ENCODE measurements at places on chromosomes 6 and 20.

- no peak for DNase-seq
Observed at GRCh38 chr6:100258752-100259151, 206.0 kb downstream of the SIM1 start.

DNA sequence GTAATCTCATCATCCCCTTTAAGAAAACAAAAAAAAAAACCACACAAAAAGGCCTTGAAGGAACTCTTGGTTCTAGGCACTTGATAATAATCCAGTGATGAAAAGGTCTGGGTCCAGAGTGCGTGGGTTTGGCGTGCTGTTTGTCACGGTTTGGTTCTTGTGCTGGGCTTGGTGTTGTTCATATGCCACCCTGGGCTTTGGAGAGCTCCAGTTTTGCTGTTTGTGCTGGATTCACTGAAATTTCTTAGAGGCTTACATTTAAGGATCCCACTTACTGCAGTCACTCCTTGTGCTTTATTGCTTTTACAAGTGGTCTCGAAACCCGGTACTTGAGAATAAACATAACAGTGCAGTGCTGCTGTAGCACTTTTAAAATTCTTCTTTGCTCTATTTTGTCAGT, 68.8 kb upstream of the XRN2 start:
- no peak for DNase-seq

GRCh38 chr20:56369179-56369578, 10.4 kb downstream of the FAM210B start:
- DNase-seq, result no peak

DNA sequence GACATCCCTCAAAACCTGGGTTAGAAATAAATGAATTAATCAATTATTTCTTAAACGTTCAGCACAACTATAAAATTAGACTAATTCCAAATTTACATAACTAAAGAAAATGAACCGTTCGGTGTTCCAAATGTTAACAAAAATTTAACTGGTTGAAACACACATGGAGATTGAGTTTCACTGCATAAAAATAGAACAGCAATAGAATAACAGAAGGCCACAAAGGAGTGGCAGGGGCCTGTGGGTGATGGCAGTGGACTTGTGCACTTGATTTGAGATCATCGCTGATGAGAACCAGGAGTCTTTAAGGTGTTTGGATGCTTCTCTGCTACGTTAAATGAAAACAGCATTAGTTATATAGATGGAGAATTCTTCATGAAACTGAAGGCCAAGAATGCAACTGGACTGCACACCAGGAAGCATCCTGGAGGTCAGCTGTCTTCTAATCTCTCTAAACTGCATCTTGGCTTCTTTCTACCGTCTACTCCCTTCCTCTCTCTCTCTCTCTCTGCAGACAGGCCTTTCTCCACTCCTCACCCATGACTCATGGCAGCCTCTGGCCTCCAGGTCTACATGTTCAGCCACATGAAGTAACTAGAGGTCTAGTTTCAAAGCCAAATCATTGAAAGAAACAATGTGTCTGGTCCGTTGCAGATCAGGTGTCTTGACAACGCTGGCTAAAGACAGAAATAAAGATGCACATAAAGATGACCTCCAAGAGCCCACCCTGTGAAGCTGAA, 111.3 kb downstream of the SIM1 start:
- peak; percentile 14 for DNase-seq

DNA sequence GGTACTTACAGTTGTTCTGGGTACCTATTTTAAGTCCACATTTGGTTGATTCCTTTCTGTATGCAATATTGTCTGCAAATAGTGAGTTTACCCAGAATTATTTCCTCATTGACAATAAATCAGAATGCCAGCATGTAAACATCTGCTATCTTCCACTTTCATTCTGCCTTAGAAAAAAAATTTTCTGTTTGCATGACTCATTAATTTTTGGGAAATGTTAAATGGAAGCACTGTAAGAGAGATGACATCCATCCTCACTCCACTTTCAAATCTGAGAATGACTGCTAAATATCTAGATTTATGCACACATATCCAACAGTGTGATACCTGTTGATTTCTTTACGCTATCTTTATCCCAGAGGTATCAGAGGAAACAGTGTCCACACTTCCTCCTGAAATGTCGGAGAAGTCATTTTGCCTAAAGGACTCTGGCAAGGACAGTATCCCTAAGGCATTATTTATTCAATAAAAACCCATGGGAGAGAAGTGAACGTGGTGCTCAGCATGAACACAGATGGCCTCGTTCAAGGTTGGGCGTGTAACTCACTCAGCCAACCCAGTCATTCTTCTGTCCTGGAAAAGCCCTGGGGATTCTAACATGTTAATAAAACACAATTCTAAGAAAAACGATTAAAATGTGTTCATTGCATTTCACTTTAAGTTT, 780.9 kb downstream of the QKI start:
- DNase-seq, result no peak

DNA sequence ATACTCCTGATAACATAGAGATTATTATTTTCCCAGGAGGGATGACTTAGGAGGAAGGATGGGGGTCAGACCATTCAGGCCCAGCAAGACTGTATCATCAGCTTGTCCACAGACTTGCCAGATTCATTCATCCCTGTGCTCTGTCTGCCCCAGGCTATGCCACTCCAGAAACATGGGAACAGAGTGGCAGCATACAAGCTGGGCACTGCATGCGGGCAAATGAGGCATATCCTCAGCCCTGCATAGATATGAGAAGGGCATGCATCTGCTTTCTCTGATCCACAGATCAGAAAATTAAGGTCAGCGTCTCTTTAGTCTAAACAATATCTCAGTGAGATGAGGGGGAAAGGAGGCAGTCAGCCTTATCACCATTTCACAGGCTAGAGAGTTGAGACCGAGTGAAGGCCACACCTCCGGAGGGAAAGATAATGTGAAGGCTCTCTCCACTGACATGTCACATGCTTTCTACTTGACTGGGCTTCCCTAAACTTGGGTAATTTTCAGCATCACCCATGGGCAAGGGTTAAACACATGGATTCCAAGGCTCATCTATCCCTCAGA, 140.5 kb downstream of the TFAP2B start:
- DNase-seq, result no peak

GRCh38 chr6:72835749-72836148, 213.9 kb downstream of the KCNQ5 start:
- DNase-seq, result no peak

DNA sequence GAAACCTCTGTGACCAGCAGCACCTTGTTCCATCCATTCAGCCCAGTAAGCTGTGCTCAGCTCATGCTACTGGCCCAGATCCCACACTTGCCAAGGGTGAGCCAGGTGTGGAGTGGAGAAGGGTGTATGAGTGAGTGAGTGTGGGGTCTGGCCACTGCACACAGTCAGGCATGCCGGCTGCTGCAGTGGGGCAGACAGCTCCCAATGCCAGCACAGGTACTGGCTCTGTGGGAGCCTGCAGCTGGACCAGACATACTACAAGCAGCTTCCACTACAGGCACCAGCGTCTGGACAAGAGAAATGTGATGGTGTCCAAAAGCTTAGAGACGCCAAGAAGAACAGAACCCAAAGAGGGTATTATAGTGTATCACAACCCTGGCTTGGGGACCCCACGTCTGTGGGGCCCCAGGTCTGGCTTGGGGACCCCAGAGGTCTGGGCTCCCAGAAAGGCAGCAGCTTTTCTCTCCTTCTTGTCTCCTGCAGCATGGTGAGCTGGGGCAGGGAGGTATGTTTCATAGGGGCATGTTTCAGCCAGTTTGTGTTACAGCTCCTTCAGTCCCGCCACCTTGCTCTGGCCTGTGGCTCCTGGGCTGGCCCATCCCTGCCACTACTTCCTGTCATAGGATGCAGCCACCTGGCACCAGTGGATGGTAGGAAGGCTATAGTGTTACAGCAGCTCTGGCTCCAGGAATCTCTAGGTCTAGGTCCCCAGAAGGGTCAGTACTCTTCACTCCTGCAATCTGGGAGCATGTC, 152.4 kb upstream of the HSF2 start:
- no peak for DNase-seq

GRCh38 chr20:62741701-62742491, 33.3 kb downstream of the NTSR1 start:
- DNase-seq, result no peak

GRCh38 chr6:44629636-44630035, 242.1 kb downstream of the CDC5L start:
- no peak for DNase-seq

DNA sequence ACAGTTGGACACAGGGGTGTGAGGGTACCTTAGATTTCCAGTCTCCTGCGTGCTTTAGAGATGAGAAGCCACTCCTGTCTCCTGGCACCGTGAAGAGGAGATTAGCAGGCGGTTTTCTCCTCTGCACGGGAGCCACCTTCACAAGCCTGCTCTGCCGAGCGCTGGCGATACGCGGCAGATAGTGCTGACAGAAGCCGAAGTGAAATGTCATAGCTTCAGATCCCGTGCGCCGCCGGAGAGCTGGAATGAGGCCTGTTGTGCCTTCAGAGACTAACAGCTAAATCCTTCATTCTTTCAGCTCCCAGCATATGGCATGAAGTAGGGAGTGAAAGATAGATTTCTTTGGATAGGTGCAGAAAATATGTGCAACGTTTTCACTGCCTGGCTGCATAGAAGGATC, 371.0 kb downstream of the TAF4 start:
- DNase-seq, result no peak

- no peak for DNase-seq
Observed at GRCh38 chr6:37741757-37742400, 44.2 kb upstream of the MDGA1 start.

- DNase-seq, result no peak
Observed at GRCh38 chr6:159828074-159828473, 28.0 kb downstream of the PNLDC1 start.

DNA sequence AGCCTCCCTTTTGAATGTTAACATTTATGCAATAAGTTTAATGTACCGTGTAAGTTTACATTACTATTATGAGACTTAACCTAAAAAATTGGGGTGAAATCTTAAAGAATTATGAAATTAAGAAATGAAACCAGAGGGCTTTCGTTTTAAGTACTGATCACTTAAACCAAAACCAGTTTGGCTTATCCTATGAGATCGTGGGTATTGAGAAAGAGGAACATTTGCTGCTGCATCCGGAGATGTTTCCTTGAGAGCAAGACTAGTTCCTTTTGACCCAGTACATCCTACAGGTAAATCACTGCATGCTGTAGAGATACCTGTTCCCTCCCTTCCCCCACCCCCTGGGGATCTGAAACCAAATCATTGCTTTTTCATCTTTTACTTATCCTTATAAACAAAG, 201.3 kb downstream of the ESR1 start:
- no peak for DNase-seq

DNA sequence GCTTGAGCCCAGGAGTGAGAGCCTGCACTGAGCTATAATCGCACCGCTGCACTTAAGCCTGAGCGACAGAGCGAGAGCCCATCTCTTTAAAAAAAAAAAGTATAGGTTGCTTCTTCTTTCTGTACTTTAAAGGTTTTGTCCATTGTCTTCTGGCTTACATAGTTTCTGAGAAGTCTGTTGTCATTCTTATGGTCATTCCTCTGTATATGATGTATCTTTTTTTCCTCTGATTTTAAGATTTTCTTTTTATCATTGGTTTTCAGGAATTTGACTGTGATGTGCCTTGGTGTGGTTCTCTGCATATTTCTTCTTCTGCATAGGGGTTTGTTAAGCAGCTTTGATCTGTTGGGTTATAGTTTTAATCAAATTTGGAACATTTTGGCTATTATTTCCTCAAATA, 29.1 kb downstream of the QRSL1 start:
- DNase-seq, result peak; percentile 7

DNA sequence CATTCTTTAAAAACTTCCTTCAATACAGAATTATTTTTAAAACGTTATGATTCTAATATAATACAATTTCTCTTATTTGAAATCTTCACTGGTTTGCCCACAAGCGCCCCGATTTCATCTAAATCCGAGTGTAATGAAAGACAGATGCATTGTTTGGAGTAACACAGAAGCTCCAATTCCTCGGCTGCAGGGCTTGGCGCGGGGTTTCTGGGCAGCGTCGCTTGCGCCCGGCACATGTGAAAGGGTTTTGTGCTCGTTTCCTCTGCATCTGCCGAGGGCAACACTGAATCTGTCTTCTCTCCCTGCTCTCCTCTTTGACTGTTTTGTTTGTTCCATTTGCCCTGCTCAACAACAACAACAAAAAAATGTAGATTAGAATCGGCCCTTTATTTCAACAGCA, 248.6 kb upstream of the QKI start:
- DNase-seq, result no peak

GRCh38 chr6:30711758-30712380, 5.2 kb downstream of the MDC1 start:
- DNase-seq, result no peak

DNA sequence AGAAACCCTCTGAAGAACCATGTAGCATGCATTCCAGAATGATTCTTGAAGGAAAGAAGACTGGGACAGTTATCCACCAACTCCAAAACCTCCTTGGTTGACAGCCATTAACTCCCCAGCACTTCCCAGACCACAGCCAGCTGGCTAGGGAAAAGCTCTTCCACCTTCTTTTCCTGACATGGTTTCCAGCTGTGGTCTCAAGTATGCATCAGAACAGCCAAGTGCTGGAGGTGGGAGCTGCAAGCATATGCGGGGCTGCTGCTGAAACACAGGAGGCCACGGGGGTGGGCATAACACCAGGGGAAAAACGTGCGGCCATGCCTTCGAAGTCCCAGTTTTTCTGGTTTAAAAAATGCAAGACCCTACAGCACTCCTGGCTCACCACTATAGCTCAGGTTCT, 108.0 kb upstream of the FAM184A start:
- no peak for DNase-seq

GRCh38 chr20:63123331-63123741, 92.6 kb downstream of the YTHDF1 start:
- DNase-seq, result no peak

- no peak for DNase-seq
Observed at GRCh38 chr6:39310542-39310941, 3.7 kb downstream of the KCNK17 start.

DNA sequence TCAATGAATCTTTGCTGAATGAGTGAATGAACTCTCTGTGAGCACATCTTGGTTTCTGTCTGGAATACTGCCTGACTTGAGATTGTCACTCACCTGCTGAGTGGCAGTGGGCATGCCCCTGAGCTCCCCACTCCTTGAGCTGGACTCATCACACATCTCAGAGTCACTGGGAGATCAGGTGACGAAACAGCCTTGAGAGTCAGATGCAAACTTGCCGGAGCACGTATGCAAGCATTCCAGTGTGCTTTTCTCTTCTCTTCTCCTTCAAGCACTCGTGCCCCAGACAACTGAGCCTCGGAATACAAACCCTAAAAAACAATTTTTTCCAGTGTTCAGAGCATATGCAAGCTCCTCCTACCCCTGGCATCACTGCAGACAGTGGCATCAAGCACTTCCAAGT, 9.4 kb upstream of the BMP7 start:
- no peak for DNase-seq

GRCh38 chr6:144585217-144585814, 300.2 kb downstream of the UTRN start:
- DNase-seq, result peak; percentile 56

DNA sequence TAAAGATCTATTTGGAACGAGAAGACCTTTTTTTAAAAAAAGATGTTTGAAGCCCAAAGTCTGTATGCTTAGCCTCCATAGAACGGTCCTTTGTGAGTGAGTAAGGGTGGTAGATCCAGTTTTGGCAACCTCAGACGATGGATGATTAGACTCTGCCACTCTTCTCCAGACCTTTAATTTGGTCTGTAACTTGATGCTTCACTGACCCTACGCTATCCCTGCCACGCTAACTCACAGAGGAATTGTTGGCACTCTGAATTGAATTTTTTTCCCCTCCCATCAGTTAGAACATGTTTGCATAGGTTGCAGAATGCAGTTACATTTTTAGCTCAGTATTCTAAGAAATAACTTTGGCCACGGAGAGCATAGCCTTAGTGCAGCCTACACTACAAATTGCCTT, 15.8 kb upstream of the DEK start:
- DNase-seq, result no peak

All from DMS53 (cell line).